ENCODE measurements at places on chromosomes 12 and 14.
A peak's percentile ranks its signal among the peaks of the same experiment; 100 is the strongest.

DNA sequence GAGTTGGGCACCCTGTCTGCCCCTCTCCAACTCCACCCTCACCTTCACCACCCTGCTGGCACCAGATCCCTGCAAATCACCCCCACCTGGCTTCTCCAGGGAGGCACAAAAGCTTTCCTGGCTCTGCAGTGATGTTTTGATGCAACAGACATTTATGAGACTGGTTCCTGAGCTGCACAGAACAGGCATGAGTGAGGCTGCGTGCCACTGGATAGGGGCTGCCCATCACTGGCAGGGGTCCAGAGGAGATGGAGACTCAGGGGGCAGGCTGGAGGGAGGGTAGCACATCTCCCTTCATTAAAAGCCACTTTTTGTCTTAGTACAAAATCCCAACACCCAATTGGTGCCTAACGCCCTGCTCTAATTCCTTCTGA lies 17.3 kb upstream of the ZDHHC22 start:
- no peak for DNase-seq

- DNase-seq, result no peak
Measured at GRCh38 chr12:124487066-124487833, 80.2 kb downstream of the NCOR2 start.

DNA sequence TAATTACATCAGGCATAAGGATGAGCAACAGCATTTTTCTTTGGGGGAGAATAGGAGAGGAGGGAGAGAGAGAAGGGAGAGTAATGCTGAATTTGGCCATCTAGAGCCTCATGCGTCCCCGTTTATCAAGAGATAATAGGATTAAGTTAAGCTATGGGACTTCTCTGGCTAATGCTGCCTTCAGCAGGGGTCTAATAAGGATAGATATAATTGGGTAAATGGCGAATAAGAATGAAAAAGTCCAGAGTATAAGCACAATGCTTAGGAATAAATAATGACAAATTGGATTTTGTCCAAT lies 470.0 kb downstream of the EGLN3 start:
- DNase-seq, result no peak

DNA sequence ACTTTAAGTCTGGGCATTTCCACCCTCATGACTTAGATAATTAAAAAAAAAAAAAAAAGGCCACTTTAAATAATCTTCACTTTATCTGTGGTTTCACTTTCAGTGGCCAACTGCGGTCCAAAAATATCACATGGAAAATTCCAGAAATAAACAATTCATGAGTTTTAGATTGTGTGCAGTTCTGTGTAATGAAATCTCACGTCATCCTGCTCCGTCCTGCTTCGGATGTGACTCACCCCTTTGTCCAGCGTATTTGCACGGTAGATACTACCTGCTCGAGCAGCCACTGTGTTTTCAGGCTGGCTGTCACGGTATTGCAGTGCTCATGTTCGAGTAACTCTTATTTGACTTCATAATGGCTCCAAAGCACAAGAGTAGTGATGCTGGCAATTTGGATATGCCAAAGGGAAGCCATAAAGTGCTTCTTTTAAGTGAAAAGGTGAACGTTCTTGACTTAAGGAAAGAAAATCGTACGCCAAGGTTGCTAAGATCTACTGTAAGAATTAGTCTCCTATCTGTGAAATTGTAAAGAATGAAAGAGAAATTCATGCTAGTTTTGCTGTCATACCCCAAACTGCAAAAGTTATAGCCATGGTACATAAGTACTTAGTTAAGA lies 2.4 kb downstream of the E2F7 start:
- DNase-seq, result no peak

DNA sequence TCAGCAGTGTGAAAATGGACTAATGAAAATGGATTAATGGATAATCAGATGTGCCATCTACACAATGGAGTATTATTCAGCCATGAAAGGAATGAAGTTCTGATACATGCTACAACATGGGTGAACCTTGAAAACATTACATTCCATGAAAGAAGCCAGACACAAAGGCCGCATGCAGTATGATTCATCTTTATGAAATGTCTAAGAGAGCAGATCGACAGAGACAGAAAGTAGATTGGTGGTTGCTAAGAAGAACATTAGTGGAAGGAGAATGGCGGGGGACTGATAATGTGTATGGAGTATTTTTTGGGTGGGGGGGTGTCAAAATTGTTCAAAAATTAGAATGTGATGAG lies 47.3 kb downstream of the PRKAB1 start:
- no peak for DNase-seq

GRCh38 chr12:49632986-49633702 lies 9.8 kb downstream of the PRPF40B start:
- no peak for DNase-seq

DNA sequence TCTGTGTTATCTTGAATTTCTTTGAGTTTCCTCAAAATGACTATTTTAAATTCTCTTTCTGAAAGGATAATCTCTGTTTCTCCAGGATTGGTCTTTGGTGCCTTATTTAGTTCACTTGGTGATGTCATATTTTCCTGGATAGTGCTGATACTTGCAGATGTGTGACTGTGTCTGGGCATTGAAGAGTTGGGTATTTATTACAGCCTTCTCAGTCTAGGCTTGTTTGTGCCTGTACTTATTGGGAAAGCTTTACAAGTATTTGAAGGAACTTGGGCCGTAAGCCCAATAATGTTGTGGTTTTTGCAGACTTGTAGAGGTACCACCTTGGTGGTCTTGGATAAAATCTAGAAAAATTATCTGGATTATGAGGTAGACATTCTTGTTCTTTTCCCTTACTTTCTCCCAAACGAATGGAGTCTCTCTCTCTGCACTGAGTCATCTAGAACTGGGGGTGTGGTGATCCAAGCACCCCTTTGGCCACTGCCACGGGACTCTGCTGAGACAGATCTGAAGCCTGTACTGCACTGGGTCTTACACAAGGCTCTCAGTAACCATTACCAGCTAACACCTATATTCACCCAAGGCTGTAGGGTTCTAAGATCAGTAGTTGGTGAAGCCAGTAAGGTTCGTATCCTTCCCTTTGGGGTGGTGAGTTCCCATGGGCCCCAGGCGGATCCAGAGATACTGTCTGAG lies 703.7 kb upstream of the MGAT4C start:
- DNase-seq, result no peak

DNA sequence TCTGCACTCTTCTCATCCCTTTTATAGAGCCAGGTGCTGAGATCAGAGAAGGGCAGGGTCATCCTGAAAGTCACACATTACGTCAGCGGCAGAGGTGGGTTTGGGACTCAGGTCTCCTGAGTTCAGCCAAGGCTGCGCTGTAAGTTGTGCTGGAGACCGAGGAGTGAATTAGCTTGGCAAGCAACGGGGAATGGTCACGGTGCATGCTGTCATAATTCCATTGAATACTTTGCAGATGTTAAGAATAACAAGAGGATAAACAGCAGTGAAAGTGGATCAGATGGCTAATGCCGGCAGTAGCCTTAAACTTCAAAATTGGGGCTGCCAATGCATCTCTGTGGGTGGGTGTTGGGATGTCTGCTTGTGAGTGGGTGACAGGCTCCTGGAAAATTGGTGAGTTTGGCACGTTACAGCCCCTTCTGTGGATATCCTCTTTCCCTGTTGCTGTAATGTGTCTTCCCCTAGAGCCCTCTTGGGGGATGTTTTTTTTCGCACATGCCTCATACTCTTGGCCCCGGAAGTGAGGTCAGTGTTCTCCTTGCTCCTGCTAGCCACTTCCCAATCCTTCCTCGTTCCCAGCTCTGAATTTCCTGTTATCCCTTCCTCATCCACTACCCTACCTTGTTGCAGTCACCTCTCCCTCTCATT lies 287.1 kb upstream of the SRRM4 start:
- DNase-seq, result no peak

DNA sequence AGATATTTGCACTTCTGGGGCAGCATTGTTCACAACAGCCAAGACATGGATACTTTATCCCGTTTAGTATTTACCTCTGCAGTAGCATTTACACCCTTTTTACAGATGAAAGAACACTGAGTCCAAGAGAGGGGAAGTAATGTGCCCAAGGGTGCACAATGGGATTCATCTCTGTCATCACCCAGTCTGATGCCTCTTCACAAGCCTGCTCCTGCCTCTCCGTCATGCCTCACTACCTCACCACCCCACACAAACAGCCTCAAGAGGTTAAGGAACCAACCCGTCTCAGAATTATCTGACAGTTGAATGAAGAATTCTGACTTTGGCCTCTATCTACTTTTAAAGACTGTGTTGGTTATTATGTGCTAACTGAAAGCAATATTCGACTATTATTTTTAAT lies 368.4 kb downstream of the ATP23 start:
- no peak for DNase-seq

- no peak for DNase-seq
Measured at GRCh38 chr14:105887692-105888091, 361.3 kb downstream of the TMEM121 start.

DNA sequence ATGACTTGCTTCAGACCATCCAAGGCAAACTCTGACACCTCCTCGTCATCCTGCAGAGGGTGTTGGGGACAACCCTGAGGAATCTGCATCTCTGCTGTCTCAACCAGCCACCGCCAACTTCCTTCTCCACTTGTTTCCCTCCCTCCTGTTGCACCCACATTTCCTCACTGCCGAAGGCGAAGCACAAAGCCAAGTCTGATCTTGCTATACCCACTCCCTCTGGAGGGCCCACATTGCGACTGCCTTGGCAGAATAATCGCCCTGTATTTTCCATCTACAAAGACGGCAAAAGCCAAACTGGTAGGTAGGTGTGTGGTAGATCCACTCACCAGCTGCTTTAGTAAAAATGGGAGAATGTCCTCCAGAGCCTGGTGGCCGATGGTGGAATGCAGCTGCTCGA lies 21.8 kb upstream of the RAB35 start:
- DNase-seq, result no peak

DNA sequence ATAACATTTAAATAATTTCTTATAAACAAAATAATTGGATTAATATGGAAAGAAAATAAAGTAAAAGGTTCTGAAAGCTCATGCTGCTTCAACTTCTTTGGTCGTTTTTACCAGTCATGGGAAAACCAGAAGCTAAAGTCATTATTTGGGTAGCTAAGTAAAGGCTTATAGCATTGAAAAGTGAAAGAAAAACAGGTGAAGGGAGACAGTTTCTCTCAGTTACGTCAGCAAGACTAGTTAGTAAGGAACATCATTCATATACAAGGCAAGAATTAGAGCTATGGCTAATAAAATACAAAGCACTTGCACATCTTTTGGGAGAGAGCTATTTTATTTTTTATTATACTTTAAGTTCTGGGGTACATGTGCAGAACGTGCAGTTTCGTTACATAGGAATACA lies 170.3 kb upstream of the SYT10 start:
- no peak for DNase-seq

DNA sequence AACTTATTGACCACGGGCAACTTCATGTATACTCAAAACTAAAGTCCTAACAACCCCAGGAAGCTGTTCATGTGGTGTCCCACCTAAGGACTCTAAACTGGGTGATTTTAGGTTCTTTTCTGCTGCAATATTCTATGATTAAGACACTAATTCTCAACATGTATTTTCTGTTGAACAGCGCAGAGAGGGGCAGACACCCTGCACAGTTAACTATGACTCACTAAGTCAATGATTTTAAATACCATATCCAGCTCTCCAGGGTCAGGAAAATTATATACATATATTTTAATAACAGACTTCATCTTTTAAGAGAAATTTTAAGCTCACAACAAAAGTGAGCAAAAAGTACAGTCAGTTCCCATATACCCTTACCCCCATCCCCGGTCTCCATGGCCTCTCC lies 85.0 kb downstream of the FOXN3 start:
- no peak for DNase-seq

GRCh38 chr12:118061873-118062843 lies 1.2 kb upstream of the WSB2 start:
- DNase-seq, result peak; percentile 29

DNA sequence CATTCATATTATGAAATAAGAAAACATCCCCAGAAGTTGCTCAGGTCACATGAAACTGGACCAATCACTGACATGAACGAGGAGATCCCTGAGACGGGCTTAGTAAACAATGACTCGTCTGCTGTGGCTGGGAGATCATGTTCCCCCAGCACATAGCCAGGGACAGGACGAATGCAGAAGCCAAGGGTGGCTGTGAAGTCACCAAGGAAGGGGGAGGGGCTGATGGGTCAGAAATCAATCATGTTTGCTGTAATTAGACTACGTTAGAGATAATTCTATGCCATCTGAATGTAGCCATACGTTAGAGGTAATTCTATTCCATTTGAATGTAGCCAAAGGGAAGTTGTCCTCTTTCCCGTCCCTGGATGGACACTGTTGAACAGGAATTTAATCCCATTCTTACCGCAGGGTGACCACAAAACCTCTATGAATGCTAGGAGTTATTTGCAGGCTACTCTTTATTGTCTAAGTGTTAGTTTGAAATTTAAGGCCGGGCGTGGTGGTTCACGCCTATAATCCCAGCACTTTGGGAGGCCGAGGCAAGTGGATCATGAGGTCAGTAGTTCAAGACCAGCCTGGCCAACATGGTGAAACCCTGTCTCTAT lies 332.9 kb downstream of the TMEM132D start:
- DNase-seq, result no peak

DNA sequence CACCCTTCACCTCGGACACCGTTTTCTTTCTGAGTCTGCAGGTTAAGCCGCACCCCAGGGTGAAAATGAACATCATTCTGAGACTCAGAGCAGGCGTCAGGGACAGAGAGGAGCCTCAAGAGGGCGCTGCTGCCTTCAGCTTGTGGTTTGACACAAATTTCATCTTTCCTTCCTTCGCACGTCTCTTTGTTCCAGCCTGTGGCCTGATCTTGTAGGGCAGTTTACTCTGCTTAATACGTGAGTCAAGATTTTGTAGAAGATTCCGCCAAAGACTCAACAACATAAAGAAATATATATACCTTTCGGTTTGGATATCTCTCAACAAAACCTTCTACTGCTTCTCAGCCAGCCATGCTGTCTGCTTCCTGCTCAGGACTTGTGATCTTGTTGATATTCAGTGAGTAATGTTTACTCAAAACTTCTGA lies 329.3 kb upstream of the OR4E1 start:
- DNase-seq, result no peak

DNA sequence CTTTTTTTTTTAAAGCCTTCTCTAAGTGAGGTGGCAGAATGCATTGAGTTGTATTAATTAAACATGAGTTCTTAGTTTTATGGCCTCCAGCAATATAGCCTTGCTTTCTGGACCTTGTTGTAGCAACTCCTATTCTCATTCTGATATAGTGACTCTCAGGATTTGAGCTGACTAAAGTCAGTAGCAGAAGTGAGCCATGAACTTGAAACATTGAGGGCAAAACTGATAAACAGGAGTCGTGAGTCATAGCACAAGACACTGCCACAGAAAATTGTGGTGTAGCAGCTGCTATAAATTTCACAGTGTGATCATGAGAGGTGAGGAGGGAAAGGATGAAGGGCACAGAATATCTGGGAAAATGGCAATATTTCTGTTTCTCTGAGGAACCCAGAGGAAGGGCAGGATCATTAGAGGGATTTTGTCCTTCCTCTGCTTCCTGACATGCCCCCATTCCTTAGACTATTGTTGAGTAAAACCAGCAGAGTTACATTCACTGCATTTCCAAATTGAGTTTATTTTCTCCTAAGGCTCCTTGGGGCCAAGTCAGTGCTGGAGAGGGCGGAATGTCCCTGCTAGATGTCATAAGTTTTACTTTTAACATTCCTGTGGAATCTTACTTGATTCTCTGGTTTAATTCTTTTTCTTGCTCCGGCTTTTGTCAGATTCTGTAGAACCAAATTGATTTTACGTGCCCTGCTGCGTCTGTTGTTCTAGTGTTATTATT lies 7.5 kb downstream of the KLRG1 start:
- no peak for DNase-seq

GRCh38 chr12:132268674-132269073 lies 60.7 kb downstream of the GALNT9 start:
- no peak for DNase-seq
